ENCODE measurements at places on chromosomes 3 and 15.
A peak's percentile ranks its signal among the peaks of the same experiment; 100 is the strongest.

GRCh38 chr15:90620379-90621067 is 90.8 kb downstream of the CRTC3 start:
- no peak overlapping the region for H3K4me3 ChIP-seq
- no peak overlapping the region for H3K27ac ChIP-seq
- H3K4me1 ChIP-seq = no peaks in the 10 kb centered on the region
- peak; percentile 19 for DNase-seq

GRCh38 chr3:34013818-34014570 is 215.6 kb downstream of the PDCD6IP start:
- H3K36me3 ChIP-seq = no peaks in the 10 kb centered on the region
- no peaks in the 10 kb centered on the region for H3K27me3 ChIP-seq
- H3K4me1 ChIP-seq = no peaks in the 10 kb centered on the region

DNA sequence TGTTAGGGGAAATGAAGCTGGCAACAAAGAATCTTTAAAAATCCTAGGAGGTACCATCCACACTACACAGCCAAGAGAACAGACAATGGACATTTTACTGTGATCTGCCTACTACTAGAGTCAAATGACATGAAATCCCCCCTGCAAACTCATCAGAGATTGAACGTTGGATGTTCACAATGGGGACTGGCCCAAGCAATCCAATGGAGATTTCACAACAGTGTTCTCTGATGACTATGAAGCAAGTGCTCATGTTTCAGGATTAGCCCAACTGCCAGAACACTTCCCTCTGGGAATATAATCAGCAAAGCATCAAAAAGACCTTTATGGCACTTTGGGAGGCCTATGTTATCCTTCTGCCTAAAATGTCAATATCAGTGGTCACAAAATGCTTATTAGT is 97.8 kb downstream of the IGSF11 start:
- no peaks in the 10 kb centered on the region for H3K27me3 ChIP-seq
- H3K4me3 ChIP-seq = no peak overlapping the region
- H3K36me3 ChIP-seq = no peaks in the 10 kb centered on the region
- DNase-seq = no peak
- no peak overlapping the region for H3K27ac ChIP-seq
- H3K4me1 ChIP-seq = peaks cover 5% of the 10 kb centered on the region

GRCh38 chr3:194181612-194182529 is 45.9 kb downstream of the HES1 start:
- H3K27me3 ChIP-seq = no peaks in the 10 kb centered on the region
- H3K36me3 ChIP-seq = no peaks in the 10 kb centered on the region
- H3K4me3 ChIP-seq = no peak overlapping the region
- H3K4me1 ChIP-seq = peaks cover 9% of the 10 kb centered on the region
- DNase-seq = no peak
- no peak overlapping the region for H3K27ac ChIP-seq

DNA sequence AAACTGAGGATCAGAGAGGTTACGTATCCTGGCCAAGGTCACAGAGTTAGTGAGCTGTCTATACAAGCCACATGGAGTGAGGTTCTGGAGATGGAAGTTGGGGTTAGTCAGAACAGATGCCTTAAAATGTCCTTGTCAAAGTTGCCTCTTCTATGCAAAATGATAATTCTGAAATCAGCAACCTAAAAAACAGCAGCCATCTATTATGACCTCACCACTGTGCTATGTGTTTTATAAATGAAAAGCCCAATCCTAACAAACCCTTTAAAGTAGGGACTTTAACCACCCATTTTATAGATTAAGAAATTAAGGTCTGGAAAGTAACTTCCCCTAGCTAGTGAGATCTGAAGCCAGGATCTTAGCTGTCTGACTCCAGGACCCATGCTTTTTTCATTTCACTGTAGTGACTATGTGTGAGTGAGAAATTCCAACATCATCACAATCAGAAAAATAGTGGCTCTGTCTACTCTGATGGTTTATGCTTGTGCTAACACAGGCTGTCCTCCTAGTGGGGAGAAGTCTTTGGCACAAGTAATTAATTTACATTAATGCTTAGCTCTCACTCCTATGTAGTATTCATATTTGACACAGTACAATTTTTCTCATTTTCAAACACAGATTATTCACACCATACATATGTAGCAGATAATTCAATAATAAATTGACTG is 143.6 kb downstream of the ANO10 start:
- no peak overlapping the region for H3K4me3 ChIP-seq
- H3K4me1 ChIP-seq = no peaks in the 10 kb centered on the region
- no peak overlapping the region for H3K27ac ChIP-seq
- H3K27me3 ChIP-seq = no peaks in the 10 kb centered on the region

- no peak overlapping the region for H3K4me3 ChIP-seq
- no peak for DNase-seq
- H3K4me1 ChIP-seq = no peaks in the 10 kb centered on the region
- H3K36me3 ChIP-seq = no peaks in the 10 kb centered on the region
- H3K27me3 ChIP-seq = no peaks in the 10 kb centered on the region
These were observed 164.2 kb downstream of the FEZF2 start for GRCh38 chr3:62209101-62209500.

GRCh38 chr3:47001731-47002170 is 22.3 kb downstream of the NBEAL2 start:
- H3K4me3 ChIP-seq = no peak overlapping the region
- H3K27me3 ChIP-seq = no peaks in the 10 kb centered on the region
- peaks cover 4% of the 10 kb centered on the region for H3K36me3 ChIP-seq
- DNase-seq = no peak
- H3K4me1 ChIP-seq = no peaks in the 10 kb centered on the region
- H3K27ac ChIP-seq = no peak overlapping the region

GRCh38 chr3:119831022-119831421 is 49.1 kb downstream of the NR1I2 start:
- H3K27ac ChIP-seq = no peak overlapping the region
- no peaks in the 10 kb centered on the region for H3K27me3 ChIP-seq
- no peaks in the 10 kb centered on the region for H3K4me1 ChIP-seq
- H3K36me3 ChIP-seq = no peaks in the 10 kb centered on the region

GRCh38 chr15:89848970-89849292 is 34.3 kb upstream of the ANPEP start:
- no peaks in the 10 kb centered on the region for H3K36me3 ChIP-seq
- peaks cover 33% of the 10 kb centered on the region for H3K4me1 ChIP-seq
- H3K27me3 ChIP-seq = no peaks in the 10 kb centered on the region
- H3K4me3 ChIP-seq = no peak overlapping the region

- no peak overlapping the region for H3K4me3 ChIP-seq
- H3K36me3 ChIP-seq = no peaks in the 10 kb centered on the region
- no peak overlapping the region for H3K27ac ChIP-seq
- DNase-seq = no peak
- H3K4me1 ChIP-seq = no peaks in the 10 kb centered on the region
- no peaks in the 10 kb centered on the region for H3K27me3 ChIP-seq
These were observed 27.2 kb upstream of the PIGZ start for GRCh38 chr3:196995646-196996355.

GRCh38 chr3:133452641-133453319 is 52.9 kb downstream of the BFSP2 start:
- H3K27me3 ChIP-seq = no peaks in the 10 kb centered on the region
- H3K36me3 ChIP-seq = no peaks in the 10 kb centered on the region
- H3K27ac ChIP-seq = no peak overlapping the region
- DNase-seq = no peak

DNA sequence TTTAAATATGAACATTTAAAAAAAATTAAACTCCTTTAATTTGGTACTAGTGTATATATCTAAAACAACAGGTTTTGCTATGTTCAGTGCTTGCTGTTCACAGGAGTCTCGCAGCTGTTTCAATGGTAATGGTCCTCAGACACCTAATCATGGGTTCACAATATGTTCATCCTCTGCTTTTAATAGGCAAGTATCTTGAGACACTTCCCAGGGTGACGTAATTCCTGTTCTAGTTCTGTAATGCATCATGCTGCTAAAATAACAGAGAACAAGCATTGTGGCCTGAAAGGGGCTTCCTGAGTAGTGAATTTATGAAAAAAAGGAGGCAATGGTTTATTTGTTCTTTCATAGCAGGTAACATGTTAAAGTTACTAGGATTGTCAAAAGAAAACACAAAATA is 625.2 kb upstream of the GBE1 start:
- no peaks in the 10 kb centered on the region for H3K27me3 ChIP-seq
- H3K27ac ChIP-seq = no peak overlapping the region
- no peak overlapping the region for H3K4me3 ChIP-seq
- H3K4me1 ChIP-seq = no peaks in the 10 kb centered on the region
- DNase-seq = no peak

Data from body of pancreas (tissue), 4 donors.